M059J (cell line): ENCODE measurements at places on chromosomes 11 and 22.

GRCh38 chr11:61967924-61968757 is 707 bp upstream of the FTH1 start:
- DNase-seq: no peak

DNA sequence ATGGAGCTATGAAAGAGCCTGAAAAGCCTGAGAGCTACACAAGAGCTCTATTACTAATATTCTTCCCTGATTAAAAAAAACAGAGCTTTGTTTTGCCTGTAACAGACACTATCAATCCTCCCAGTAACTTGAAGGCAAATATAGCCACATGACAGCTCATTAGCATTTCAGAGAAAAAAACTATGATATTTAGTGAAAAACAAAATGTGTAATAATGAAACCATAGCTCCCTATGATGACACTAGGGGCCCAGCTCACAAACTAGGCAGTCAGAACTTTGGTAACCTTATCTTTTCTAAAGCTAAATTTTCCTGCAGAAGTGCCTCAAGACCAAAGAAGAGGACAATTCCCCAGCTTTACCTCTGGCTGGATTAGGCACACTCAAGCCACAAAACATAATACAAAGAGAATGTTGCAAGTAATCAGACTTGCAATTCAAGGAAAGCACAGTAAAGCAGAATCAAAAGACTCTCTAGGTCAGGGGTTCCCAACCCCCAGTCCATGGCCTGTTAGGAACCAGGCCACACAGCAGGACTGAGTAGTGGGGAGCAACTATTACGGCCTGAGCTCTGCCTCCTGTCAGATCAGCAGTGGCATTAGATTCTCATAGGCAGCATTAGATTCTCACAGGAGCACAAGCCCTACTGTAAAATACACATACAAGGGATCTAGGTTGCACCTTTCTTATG is 53.3 kb downstream of the MRTFA start:
- DNase-seq: no peak

DNA sequence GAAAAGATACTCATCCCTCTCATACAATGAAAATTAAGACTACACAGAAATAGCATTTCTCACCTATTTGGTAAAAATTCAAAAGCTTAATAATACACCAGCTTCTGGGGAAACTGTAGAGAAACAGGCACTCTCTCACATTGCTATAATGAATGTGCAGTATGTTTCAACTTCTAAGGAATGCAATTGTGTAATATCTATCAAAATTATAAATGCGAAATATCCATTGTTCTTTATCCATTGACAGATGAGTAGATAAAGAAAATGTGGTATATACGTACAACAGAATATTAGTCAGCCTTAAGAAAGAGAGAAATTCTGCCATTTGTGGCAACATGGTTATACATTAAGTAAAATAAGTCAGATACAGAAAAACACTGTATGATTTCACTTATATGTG is 101.4 kb upstream of the OR9G4 start:
- no peak for DNase-seq

GRCh38 chr11:44708009-44708408 is 18.8 kb upstream of the TSPAN18 start:
- DNase-seq: no peak

DNA sequence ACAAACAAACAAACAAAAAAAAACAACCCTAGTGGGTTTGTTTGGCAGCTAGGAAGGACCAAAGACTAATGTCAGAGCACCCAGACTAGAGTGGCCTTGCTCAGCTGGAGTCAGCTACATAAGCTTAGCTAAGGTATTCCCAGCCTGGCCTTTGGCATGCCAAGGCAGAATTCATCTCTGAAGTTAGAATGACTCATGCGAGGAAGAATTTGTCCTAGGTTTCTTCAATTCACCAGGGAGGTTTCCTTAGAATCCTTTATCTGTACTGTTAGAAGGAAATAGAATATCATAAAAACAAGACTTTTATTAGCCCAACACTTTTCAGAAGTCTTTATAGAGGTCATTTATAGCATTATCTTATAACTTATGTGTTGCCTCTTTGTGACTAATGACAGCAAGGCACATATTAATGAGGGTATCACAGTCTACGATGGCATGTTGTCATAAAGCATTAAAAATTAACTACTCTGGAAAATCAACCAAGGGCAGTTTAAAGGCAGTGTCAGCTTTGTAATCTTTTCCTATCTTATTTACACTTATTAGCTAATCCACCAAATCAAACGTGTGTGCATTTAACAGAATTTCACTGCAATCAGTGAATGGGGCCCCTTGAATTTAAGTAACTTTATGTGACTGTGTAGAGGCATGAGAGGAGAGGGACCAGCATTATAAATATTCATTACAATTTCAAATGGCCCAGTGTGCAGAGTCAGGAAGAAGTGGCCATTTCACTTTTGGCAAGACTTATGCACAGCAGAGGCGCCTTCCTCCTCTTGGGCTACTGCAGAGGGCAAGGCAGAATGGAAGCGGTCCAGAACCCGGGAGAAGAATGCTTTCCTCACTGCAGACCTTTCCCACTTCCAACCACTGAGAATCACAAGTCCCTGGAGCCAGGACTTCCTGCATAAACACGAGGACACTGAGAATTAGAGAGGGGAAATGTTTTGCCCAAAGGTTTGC is 36.3 kb downstream of the SLC5A1 start:
- peak; percentile 79 for DNase-seq

DNA sequence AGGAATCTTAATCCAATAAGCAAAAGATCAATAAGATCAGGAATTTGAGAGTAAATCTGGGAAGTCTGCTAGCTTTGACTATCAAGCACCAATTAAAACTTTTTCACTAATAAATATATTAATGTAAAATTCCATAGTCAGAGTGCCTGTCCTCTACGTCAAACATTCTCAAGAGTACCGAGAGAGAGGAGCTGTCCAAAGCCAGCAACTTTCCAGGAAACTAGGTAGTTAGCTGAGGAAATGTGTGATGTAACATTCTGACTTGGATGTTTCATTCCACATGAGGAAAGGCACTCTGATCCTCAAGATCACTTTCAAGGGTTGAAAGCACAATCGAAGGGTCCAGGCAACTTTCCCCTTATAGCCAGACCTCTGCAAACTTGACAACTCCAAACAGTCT is 113.2 kb downstream of the STK33 start:
- DNase-seq: no peak

DNA sequence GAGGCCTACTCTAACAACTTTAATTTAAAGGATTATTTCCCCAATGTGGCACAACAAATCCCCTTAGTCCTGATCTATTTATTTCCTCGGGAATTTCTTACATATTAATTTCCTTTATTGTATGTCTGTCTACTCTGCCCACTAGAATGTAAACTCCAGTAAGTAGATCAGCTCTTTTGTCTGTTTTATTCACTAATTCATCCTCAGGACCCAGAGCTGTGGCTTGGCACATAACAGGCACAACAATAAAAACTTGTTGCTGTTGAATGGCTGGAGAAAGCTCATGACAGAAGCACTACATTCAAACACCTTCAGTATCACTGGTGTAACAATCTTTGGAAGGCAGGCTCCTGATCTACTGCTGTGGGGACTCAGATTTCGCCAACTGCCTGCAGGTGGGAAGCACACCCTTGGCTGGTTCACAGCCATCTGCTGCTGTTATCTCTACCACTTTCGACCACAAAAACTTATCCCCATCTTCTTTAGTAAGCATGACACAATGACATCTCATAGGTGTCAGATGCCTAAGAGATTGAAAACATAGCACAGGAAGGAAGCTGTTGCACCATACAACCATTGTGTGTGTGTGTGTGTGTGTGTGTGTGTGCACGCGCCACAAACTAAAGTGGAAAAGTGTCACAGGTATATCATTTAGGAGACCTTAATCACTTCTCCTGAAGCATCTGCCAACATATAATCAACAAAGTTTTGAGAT is 11.9 kb downstream of the HIRA start:
- no peak for DNase-seq

DNA sequence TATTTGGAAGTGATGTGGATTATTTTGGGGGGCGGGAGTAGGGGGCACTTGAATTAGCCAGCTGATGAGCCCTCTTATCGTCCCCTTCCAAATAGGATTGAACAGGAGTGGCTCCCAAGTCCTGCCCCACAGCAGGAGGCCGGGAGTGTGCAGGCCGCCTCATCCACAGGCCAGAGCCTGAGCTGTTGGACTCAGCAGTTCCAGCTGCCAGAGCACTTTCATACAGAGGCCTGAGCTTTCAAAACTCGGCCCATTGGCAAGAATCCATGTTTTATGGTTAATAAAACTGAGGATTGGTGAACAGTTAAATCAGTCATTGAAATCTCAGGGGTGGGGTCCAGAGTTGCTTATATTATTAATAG is 9.6 kb downstream of the FAM118A start:
- no peak for DNase-seq

GRCh38 chr11:68271023-68271780 is 571 bp downstream of the C11orf24 start:
- peak; percentile 81 for DNase-seq

DNA sequence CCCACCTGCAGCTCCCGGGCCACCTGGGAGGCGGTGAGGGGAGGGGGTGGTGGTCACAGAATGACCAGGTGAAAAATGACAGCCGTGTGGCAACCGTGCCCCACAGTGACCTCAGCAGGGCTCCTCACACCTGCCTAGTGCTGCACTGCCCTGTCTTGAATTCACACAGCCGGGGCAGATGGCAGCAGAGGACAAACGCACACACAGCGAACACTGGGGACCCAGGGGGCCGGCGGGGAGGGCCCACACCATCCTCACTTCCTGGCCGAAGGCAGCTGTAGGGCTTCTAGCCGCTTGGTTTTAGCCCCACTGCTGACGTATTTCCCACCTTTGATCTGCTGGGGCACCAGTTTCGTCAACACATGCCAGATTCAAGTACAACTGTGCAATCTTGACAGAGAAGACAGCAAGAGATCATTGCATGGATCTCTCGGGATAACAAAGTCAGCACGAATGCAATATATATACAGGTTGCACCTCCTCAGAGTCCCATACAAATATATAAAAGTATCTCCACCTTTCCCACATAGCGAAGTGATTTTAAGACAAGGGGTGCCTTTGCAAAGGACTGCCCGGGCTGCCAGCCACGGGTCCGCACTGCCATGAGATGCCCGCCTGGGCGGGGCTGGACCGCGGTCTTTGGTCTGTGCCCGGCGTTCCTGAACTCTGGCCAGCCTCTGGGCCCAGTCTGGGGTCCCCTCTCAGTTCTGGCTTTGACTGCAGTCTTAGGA is 26.9 kb downstream of the TRMU start:
- no peak for DNase-seq

DNA sequence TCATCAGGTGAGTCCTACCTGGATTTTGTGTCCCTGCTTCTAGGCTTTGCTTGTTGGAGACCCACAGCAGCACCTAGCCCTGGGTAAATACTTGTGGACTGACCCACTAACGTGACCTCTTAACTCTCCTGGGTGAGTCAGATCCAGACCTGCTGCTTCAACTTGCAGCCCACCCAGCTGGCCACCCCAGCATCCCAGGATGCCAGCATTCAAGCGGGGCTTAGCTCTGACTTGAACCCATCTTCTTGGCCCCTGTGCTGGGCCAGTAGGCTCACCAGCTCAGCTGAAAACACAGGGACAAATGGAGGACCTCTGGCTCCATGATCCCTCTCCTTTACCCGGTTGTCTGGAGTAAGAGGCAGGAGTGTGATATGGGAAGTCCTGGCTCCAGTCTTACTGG is 33.5 kb downstream of the PARVG start:
- no peak for DNase-seq

GRCh38 chr11:115197031-115197430 is 307.2 kb downstream of the CADM1 start:
- DNase-seq: peak; percentile 41

DNA sequence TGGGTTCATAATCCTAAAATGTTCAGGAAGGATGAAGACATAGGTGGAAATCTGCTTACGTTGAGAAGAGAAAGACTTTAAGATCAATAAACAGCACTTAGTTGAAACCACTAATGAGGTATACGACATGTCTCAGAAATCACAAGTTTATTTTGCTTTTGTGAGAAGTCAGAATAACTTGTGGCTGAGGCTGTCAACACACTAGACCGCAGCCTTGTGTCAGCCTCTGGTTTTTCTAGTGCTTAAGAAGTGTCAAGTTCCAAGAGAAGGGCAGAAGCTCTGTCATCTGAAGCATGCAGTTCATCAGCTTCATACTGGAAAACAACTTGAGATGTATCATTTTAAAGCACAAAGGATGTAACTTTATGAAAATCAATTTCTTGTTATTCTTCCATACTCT is 420.9 kb downstream of the METTL15 start:
- peak; percentile 91 for DNase-seq

- peak; percentile 72 for DNase-seq
These were observed at the start of gene PLXNB2 for GRCh38 chr22:50306753-50307749. Gene PLXNB2 (minus strand): TSS chr22:50307646. CDS start chr22:50290584, 17,062 bp downstream.

- DNase-seq: no peak
These were observed 28.8 kb downstream of the TBC1D22A start for GRCh38 chr22:46791201-46791731.

DNA sequence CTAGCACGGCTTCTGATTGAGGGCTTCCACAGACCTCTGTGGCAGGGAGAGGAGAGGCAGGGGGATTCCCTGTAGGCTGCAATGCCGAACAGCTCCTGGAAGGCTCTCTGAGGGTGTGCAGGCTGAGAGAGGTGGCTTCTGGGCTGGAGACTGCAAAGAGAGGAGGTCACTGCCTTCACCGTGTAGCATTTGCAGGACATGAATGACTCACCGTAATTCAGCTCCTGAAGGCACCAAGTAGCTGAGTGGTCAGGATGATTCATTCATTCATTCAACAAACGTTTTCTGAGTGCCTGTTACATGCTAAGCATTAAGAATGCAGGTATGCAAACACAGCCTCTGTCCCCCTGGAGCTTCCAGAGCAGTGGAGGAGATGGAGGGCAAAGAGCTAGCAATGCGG is 18.0 kb upstream of the EIF3D start:
- DNase-seq: peak; percentile 91

- DNase-seq: no peak
These were observed 985 bp downstream of the MPZL2 start for GRCh38 chr11:118263112-118263511.

- DNase-seq: no peak
These were observed 521.0 kb downstream of the ETS1 start for GRCh38 chr11:128066399-128066798.

GRCh38 chr11:32497951-32498350 is 62.6 kb upstream of the WT1 start:
- no peak for DNase-seq

DNA sequence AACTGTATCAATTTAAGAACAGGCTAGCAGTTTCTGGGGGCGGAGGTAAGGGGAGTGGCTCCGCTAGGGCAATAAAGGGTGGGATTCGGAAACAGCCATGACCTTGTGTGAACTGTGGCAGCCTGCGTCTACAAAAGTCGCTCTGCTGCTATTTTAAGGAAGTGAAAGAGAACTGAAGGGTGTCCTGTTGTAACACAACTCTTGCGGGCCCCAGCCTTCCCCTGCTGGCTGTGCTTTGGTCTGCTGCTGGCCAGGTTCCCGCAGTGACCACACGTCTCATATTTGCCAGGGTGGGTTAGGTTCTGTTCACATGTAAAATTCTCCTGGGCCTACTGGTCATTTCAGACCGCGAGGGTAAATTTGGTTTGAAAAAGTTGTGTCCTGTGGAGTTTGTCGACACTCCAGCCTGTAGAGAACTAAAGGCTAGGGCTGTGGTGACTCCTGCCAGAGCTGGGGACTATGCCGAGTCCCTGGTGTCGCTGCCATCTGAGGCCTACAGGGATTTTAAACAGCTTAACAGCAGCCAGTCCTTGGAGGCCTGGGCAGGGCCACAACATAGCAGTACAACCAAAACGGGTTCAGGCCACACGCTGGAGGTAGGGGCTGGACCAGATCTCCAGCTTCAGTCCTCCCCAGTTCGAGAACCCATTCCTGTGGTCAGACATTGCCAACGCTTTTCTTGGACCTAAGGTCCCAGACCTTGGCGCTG is 1.1 kb upstream of the PPFIBP2 start:
- DNase-seq: no peak

- DNase-seq: no peak
These were observed 54.0 kb downstream of the RPUSD4 start for GRCh38 chr11:126157326-126158030.

- DNase-seq: peak; percentile 69
These were observed 770 bp upstream of the TSG101 start for GRCh38 chr11:18527512-18527911.
